Adrenal gland (tissue), 19 donors: ENCODE measurements at places on chromosomes 5 and 9.

DNA sequence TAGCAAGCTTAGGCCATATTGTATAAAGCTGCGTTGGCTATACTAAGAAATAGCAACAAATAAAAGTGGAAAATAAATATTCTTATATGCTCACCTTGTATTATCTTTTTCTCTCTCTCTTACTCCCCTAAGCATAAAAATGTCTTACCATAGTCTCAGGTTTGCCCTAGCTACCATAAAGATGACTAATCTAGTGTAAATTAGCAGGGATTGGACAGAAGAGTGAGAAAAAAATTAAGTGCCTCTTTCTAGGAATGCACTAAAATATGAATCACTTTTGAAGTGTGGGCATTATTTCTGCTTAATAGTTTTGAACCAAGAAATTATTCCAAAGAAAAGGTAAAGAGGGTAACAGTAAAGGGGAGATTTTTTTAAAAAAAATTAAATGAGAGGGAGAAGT, 201.3 kb downstream of the HINT1 start:
- DNase-seq: no peak

GRCh38 chr9:97766092-97766491, 69.0 kb upstream of the XPA start:
- DNase-seq: no peak

DNA sequence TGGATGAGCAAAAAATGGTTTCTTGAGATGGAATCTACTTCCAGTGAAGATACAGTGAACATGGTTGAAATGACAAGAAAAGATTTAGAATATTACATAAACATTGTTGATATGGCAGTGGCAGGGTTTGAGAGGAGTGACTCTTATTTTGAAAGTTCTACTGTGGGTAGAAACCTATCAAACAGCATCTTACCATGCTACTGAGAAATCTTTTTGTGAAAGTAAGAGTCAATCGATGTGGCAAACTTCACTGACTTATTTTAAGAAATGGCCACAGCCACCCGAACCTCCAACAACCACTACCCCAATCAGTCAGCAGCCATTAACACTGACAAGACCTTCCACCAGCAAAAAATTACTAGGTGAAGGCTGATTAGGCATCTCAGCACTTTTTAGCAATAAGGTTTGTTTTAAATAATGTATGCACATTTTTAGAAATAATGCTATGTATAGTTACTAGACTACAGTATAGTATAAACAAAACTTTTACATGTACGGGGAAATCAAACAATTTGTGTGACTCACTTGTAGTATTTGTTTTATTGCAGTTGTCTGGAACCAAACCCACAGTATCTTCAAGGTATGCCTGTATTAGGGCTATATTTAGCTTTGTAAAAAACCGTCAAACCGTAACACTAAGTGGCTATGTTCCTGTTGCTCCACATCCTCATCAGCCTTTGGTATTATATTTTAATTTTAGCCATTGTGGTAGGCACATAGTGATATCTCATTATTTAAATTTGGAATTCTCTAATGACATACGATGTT, 30.6 kb upstream of the ADAMTS6 start:
- no peak for DNase-seq

GRCh38 chr5:64767959-64768357, 533 bp downstream of the SREK1IP1 start:
- DNase-seq: no peak

- no peak for DNase-seq
Observed at GRCh38 chr9:105204416-105204815, 40.0 kb upstream of the SLC44A1 start.

DNA sequence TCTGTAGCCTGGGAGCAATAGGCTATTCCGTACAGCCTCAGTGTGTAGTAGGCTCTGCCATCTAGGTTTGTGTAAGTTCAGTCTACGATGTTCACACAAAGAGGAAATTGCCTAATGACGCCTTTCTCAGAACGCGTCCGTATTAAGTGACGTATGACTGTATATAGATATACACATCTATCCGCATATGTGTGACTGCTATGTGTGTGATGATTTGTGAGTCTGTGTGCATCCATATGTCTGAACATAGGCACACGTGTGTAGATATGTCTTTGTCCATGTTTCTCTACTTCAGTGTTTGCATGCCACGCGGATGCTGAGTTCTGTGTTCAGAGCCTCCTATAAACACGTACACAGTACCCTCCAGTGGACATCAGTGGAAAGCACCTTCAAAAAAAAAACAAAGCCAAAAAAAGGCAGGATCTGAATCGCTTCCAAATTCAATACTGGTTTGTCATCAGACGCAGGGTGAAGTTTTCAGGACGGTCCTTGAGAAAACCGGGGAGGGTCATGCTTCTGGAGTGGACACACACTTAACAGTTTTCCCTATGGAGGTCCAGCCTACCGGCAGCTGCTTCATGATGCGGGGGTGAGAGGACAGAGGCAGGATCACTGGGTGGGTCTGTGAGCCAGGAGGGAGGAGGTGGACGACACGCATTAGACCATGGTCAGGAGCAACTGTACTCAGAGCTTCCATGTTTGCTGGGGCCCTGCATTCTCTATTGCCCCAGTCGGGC, 29.5 kb upstream of the ALDH1B1 start:
- peak; percentile 72 for DNase-seq

- no peak for DNase-seq
Observed at GRCh38 chr5:126651013-126651577, 50.3 kb downstream of the PHAX start.

DNA sequence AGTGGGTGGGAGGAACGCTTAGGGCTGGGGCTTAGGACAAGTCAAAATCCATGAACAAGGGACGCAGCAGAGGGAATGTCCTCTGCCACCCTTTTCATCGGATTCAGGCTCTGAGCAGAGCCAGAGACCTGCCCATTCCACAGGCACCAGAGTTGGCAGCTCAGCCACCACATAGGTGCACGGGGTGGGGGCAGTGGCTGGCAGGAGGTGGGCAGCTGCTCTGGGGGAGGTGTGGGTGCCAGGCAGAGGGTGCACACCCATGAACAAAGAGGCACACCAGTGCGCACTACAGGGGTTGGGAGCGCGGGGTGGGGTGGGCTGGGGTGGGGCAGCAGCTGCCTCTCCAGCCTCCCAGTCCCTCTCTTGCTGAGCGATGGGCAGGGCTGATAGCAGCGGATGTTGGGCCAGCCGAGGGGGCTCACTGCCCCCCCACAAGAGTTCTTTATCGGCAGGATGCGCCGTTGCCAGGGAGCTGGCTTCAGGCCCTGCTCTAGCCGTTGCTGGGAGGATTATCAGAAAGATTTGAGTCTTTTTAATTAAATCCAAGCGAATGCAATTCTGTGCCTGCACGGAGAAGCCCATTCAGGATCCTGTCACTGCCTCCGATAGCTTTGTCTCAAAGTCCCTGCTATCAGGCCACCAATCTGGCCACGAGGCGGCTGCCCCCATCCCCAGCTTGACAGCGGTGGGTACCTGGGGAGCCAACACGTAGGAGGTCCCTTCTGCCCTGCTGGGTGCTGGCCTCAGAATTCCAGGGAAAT, 64.3 kb upstream of the LMX1B start:
- DNase-seq: no peak

GRCh38 chr5:132812123-132812765, 858 bp upstream of the SOWAHA start:
- no peak for DNase-seq

DNA sequence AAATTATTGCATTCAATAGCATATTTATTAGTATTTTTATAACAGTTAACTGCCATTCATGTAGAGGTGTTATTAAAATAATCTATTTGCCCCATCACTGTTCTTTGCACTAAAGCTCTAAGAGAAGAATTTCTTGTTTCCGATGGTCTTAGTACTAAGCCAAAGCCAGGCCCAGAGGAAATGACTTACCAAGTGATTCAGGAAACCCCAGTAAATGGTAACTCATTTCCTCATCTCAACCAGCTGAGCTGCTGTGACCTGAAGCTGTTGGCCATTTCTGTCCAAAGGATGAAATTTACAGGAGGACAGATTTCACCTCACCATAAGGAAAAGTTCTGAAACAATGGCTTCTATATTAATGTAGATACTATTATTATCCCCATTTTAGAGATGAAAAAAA, 117.0 kb downstream of the PIK3R1 start:
- no peak for DNase-seq

GRCh38 chr9:127651697-127652610, 39.9 kb downstream of the STXBP1 start:
- DNase-seq: no peak

DNA sequence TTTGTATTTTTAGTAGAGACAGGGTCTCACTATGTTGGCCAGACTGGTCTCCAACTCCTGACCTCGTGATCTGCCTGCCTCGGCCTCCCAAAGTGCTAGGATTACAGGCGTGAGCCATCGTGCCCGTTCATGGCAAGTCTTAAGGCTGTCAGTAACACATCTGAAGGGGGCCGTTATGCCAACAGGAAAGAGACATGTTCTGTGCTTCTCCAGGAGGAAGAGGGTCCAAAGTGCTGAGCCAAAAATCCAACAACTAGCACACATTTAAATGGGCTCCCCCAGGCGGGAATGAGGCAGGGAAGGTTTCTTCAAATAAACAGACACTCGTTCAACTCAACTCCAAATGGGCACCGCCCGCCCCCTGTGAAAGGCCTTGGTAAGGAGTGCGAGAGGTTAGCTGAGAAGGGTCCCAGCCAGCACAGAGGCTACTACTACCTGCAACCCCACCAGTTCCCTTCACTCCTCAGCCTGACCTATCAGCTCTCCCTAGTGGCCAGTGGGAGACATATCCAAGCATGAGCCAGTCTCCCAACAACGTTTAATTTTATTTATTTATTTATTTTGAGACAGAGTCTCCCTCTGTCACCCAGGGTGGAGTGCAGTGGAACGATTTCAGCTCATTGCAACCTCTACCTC, 84.1 kb upstream of the DMRT1 start:
- DNase-seq: peak; percentile 22

DNA sequence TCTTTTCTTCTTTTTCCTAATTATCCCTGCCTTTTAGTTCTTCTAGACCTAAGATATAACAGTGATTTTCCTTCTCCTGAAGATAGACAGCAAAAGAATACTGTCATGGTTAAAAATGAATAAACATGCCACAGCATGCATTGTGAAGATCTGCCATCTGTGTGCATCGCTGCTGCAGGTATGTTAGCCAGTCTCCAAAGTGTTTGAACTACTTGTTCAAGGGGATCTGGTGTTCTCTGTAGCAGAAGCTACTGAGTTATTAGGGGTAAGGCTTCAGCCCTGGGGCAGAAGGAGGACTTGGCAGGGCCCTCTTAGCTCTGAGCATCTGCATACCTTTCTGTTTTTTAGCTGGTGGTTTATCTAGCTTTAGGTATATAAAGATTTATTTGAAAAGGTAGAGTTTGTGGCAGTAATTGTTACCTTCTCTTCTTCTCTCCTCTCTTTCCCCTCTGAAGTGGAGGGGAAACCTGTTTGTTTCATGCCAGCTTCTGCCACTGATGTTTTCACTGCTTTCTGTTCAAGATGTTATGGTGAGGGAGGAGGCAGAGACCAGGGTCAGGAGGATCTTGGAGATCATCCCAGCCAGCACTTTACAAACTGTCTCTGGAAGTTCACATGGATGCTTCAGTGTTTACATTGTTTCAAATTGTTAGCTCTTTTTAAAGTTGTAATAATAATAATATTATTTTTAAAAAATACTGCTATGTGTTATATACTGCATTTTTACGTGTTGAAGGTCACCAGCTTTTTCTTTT, 25.2 kb downstream of the GALNT10 start:
- DNase-seq: no peak

GRCh38 chr9:36986468-36987408, 47.3 kb downstream of the PAX5 start:
- DNase-seq: no peak

DNA sequence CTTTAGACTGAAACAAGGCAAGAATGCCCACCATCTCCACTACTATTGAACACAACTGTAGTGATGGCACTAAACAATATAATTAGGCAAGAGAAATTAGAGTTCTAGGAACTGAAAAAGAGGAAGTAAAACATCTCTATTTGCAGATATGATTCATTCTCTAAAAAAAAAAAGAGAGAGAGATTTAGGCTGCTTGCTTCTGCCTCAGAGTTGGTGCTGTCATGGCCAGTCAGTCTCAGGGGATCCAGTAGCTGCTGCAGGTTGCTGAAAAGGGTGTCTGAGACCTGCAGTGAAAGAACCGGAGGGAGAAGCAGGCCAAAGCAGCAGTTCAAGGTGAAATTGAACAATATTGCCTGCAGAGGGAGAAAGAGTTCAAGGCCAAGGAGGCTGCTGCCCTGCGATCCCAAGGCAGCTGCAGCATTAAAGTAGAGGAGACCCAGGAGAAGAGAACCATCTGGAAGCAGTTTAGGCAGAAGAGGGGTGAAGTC, 72.5 kb downstream of the AP3B1 start:
- no peak for DNase-seq

GRCh38 chr5:54215233-54215736, 95.1 kb downstream of the ARL15 start:
- no peak for DNase-seq

DNA sequence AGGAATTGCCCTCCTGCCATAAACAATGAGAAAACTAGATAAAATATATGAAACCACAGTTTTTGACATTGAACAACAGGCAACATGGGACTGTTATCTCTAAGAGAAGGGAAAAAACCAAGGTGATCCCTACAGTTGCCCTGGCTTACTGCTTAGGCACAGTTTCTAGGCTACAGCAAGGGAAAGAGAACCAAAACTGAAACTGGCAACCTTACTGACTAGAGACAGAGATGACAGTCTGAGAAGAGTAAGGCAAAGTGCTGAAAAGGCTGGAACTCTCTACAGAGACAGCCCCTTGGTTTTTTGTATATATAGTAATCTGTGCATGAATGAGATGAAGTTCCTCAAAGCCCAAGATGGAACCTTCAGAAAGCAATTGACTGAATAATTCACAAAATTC, 36.2 kb upstream of the REEP2 start:
- no peak for DNase-seq

GRCh38 chr5:556909-557441, 32.7 kb upstream of the SLC9A3 start:
- DNase-seq: peak; percentile 46

- no peak for DNase-seq
Observed at GRCh38 chr5:172864747-172865146, 30.7 kb downstream of the ERGIC1 start.

DNA sequence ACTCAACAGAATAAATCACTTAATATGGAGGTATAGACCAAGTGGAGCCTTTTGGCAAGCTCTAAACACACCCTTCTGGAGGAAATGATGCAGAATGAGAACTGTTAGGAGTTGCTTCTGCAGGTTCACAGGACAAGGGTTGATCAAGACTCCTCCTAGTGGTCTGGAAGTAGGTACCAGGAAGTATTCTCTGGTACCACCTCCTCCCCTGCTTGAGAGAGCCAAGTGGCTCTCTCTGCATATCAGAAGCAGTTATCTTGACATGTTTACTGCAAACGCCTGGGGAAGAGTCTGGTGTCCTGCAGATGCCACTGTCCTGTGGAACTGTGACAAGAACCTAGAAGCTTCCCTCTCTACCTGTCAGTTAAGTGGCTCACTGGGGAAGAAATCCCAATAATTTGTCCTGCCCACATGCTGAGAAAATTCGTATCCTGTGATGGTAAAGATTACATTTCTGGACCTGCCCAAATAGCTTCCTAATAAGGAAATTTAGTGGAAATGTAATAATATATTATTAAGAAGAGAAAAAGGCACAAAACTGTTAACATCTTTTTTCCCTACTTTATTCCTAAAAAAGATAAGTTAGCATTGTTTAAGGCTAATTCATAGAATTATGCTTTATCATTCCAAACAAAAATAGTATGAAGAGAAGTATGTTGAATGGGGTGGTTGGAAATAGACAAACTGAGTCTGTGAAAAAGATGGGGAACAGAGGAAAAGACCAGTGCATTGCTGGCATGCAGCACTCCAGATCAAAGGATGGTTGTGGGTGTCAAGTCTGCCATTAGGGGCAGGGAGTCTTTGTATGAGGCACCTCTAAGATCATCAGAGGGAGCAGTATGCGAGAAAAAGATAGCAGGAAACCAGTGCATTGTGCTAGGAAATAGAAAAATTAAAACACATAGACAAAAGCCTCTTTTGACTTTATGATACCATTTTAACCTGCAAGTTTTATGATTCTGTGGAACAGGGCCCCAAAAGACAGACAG, 118.8 kb downstream of the CDC42SE2 start:
- peak; percentile 19 for DNase-seq
